Effector memory CD8-positive, alpha-beta T cell (primary cell): ENCODE measurements at places on chromosomes 7 and 10.
A peak's percentile ranks its signal among the peaks of the same experiment; 100 is the strongest.

DNA sequence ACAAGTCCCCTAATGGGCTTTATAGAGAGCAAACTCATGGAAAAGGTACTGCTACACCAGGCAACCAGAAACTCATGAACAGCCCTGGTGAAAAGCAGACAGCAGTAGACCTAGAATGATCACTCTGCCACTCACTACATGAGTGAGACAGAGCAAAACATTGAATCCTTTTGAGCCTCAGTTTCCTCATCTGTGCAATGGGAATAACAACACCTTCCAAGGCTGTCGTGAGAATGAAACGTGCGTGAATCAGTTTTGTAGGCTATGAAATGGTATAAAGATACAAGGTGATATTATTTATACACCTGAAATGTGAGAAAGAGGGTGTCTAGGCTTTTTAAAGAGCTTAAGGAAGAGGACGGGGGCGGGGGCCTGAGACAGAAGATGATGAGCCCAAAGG, 14.3 kb upstream of the PROSER2 start:
- peaks cover 40% of the 10 kb centered on the region for H3K27me3 ChIP-seq
- H3K36me3 ChIP-seq = no peaks in the 10 kb centered on the region
- H3K4me3 ChIP-seq = no peak overlapping the region

DNA sequence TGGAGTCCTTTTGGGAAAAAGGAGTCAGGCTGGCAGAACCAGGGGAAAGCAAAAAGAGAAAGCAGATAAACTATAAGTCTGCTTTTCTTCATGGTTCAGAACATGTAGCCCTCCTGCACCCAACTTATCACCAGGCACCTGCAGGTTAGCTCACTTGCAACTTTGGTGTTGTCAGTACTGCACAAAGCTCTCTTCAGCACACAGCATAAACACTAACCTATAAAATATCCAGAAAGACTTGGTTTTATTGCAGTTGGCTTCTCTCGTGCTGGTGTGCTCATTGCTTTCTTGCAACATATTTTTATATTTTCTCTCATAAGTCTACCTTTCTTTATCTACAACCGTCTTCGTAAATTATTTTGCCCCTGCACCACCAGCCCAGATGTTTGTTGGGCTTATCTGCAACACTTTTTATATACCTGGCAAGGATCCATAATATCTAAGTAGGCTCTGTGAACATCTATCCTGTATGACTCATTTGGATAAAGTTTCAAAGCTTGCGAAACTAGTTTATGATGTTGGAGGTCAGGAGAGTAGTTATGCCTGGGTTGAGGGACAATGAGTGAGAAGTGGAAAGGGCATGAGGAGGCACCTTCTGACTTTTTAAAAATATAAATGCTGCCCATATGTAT, 164.6 kb downstream of the ANKRD30A start:
- DNase-seq = no peak
- H3K27me3 ChIP-seq = no peaks in the 10 kb centered on the region
- no peak overlapping the region for H3K27ac ChIP-seq
- H3K36me3 ChIP-seq = no peaks in the 10 kb centered on the region
- H3K4me3 ChIP-seq = no peak overlapping the region
- no peaks in the 10 kb centered on the region for H3K4me1 ChIP-seq

GRCh38 chr10:22252801-22253579, 35.2 kb upstream of the EBLN1 start:
- no peaks in the 10 kb centered on the region for H3K27me3 ChIP-seq
- H3K36me3 ChIP-seq = peaks cover 24% of the 10 kb centered on the region
- DNase-seq = peak; percentile 31

GRCh38 chr10:5650664-5651387, 15.6 kb downstream of the ASB13 start:
- no peak overlapping the region for H3K27ac ChIP-seq
- peaks cover 12% of the 10 kb centered on the region for H3K27me3 ChIP-seq
- H3K4me3 ChIP-seq = no peak overlapping the region
- H3K36me3 ChIP-seq = no peaks in the 10 kb centered on the region
- no peak for DNase-seq

- H3K27ac ChIP-seq = no peak overlapping the region
- DNase-seq = no peak
- H3K4me3 ChIP-seq = no peak overlapping the region
- no peaks in the 10 kb centered on the region for H3K27me3 ChIP-seq
- H3K4me1 ChIP-seq = no peaks in the 10 kb centered on the region
Observed at GRCh38 chr7:85095806-85096205, 91.0 kb downstream of the SEMA3D start.

DNA sequence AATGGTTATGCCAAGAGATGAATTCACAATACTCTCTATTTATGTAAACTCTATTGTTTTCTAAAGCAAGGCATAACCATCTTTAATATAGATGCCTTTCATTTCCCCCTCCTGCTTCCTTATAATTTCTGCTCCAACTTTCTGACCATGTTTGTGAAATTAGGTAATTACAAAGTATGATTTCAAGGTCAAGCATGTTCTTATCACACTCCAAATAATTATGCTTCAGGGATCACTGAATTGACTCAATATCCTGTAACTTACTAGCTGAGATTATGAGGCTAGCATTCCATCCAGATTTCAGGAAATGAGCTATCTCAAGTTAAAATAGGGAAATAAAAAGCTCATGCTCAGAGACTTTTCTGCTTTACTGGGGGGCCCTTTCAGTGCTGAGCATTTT, 655.9 kb upstream of the IGFBP3 start:
- DNase-seq = no peak
- no peak overlapping the region for H3K27ac ChIP-seq
- no peaks in the 10 kb centered on the region for H3K36me3 ChIP-seq

GRCh38 chr10:101228153-101228965, 904 bp downstream of the LBX1 start:
- H3K27ac ChIP-seq = no peak overlapping the region
- peaks cover 15% of the 10 kb centered on the region for H3K36me3 ChIP-seq
- H3K4me3 ChIP-seq = peak overlapping the region; percentile 64

DNA sequence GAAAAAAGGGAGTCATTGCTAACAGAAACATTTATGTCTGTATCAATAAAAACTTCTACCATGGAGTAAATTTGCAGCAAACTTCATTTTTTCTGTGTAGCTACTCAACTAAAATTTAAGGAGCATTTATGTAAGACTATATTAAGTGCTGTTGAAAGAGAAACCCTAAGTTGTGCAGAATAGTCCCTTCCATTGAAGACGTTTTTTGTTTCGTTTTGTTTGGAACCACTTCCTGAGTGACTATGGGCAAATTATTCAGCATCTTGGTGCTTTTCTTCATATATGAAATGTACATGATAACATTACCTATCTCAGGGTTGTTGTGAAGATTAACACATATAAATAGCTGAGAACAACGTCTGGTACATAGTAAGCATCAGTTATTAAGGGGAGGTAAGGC, 24.3 kb downstream of the SEM1 start:
- H3K36me3 ChIP-seq = peaks cover 13% of the 10 kb centered on the region
- H3K27me3 ChIP-seq = no peaks in the 10 kb centered on the region
- no peak for DNase-seq
- H3K4me1 ChIP-seq = peaks cover 29% of the 10 kb centered on the region
- H3K27ac ChIP-seq = peak overlapping the region; percentile 86

DNA sequence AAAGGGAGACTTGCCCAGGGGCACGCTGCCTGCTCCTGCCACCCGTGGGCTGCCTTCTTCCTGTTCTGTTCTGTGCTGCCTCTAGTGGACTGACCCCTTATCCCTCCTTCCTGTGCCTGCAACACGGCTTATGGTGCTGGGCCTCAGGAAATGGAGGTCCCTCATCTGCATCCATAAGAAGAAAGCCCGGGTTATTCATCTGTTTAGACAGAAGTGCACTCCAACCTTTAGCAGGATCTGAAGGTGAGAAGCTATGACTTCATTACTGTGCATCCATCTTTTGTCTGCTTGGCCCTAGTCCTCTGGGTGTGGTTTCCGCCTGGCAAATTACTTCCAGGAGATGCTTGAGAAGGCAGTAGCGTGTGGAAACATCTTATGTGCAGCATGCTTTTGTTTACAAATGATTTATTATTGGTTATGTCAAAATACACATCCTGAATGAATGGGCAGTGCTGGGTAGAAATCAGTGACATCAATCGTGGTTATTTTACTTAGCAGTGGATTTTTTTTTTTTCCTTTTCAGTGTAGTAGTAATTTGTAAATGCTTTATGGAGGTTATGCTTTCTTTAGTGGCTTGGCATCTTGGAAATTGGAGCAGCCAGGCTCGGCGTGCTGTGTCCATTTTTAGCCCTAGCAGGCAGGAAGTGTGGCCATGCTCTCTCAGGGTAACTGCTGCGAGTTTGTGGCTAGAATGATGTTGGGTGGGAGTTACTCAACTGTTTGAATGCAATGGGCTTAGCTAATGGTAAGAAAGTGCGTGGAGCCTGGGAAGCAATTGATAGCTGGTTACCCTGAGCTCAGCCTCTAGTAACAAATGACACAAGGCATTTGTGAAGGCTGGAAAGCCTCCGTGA, 12.7 kb downstream of the PTPRE start:
- H3K27me3 ChIP-seq = peaks cover 10% of the 10 kb centered on the region
- DNase-seq = no peak
- no peaks in the 10 kb centered on the region for H3K36me3 ChIP-seq
- H3K4me3 ChIP-seq = no peak overlapping the region
- H3K4me1 ChIP-seq = peaks cover 5% of the 10 kb centered on the region
